Activated T-helper 17 cell treated with anti-CD3 and anti-CD28 coated beads, Interleukin-2, amount 50 U/mL, for 72 hours (primary cell): ENCODE measurements at places on chromosomes 3 and 15. TPM values are rescaled to one million over a fixed set of nuclear protein-coding genes. Genes with fewer than 3 reads are reported as not detected.

LIPH gene
- not detected for total RNA-seq

TMCO5A gene
- not detected for total RNA-seq

GASK1A gene
- total RNA-seq, result not detected

ABHD17C gene
- total RNA-seq, result 6.2 TPM

ZDHHC23 gene
- 4.1 TPM for total RNA-seq

DNA sequence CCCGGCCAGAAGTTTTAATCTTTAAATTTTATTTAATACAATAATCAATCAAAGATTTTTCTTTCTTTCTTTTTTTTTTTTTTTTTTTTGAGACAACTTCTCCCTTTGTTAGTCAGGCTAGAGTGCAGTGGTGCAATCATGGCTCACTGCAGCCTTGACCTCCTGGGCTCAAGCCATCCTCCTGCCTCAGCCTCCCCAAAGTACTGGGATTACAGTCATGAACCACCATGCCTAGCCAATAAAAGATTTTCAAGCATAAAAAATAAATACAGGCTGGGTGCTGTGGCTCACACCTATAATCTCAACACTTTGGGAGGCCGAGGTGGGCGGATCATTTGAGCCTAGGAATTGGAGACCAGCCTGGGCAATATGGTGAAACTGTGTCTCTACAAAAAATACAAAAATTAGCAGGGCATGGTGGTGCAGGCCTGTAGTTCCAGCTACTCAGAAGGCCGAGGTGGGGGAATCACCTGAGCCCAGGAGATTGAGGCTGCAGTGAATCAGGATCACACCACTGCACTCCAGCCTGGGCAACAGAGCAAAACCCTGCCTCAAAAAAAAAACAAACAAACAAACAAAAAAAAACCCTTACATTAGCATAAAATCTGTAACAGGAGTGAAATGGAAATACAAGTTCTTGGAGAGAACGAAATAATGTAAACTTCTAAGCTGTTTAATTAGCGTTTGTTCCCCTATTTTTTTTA, 29.1 kb upstream of the SRP14 start:
- ATAC-seq, result no peak

DNA sequence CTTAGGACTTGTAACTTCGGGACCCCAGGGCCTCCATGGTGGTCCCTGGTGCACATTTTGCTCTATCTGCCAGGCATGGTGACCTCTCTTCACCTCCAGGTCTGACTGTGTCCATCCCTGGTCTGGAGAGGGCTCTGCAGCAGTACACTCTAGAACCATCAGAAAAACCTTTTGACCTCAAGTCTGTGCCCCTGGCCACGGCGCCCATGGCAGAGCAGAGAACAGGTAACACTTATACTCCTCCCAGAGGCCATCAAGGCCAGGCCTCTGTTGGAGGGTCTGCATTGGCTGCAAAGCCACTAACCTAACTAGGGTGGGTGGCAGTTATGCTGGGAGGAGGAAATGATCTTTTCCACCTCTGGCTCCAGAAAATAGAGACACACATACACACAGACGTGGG, 10.3 kb upstream of the HMCES start:
- ATAC-seq, result no peak

CLRN1 gene
- total RNA-seq, result not detected

- peak; percentile 77 for ATAC-seq
Measured at GRCh38 chr3:193593668-193594030, 641 bp downstream of the OPA1 start.

DNA sequence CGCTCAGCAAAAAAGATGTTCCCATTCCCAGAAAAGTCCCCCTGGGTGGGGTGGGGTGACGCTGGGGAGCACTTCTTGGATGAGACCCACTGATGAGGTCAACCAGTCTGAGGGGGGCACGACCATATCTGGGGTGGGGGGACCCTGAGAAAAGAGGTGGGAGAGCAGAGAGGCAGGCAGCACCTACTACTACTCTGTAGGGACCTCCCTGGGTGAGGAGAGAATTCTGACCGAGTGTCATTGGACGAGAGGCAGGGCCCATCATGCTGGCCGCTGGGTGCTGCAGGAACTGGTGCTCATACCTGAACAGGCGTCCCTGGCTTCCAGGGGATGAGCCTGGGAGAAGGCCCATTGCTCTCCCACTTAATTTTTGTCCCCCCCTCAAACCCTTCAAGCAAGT, 158.8 kb downstream of the KLF13 start:
- no peak for ATAC-seq

TGM4 gene
- total RNA-seq, result not detected

- no peak for ATAC-seq
Measured at GRCh38 chr15:67296684-67297083, 42.1 kb downstream of the IQCH start.

GRCh38 chr3:79415356-79415755, 352.4 kb downstream of the ROBO1 start:
- ATAC-seq, result no peak

GRCh38 chr15:26667222-26667988, 105.5 kb downstream of the GABRB3 start:
- ATAC-seq, result no peak

GRCh38 chr3:53068176-53068575, 22.3 kb upstream of the SFMBT1 start:
- ATAC-seq, result no peak

- no peak for ATAC-seq
Measured at GRCh38 chr3:141682007-141682406, 56.1 kb upstream of the RNF7 start.

DNA sequence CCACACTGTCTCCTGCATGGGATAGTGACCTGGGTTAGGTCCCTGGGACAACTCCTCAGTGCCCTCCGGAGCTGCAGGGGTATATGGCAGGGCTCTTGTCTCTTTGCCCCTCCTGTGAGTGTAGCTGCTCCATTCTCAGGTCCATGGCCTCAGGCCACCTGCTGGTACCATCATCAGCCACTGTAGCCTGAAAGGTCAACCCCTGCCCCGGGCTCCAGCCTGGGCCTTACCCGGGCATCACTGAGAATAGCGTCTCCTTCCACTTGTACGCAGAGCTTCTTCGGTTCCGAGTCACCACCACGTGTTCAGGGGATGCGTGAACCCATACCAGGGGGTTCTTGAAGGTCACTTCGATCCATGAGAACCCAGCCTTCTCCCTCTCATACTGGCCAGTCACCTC, 13.8 kb downstream of the ITIH4 start:
- ATAC-seq, result no peak

- no peak for ATAC-seq
Measured at GRCh38 chr15:66737243-66738010, 35.4 kb downstream of the SMAD6 start.

GRCh38 chr15:26201177-26201858, 338.2 kb upstream of the ATP10A start:
- no peak for ATAC-seq

DNA sequence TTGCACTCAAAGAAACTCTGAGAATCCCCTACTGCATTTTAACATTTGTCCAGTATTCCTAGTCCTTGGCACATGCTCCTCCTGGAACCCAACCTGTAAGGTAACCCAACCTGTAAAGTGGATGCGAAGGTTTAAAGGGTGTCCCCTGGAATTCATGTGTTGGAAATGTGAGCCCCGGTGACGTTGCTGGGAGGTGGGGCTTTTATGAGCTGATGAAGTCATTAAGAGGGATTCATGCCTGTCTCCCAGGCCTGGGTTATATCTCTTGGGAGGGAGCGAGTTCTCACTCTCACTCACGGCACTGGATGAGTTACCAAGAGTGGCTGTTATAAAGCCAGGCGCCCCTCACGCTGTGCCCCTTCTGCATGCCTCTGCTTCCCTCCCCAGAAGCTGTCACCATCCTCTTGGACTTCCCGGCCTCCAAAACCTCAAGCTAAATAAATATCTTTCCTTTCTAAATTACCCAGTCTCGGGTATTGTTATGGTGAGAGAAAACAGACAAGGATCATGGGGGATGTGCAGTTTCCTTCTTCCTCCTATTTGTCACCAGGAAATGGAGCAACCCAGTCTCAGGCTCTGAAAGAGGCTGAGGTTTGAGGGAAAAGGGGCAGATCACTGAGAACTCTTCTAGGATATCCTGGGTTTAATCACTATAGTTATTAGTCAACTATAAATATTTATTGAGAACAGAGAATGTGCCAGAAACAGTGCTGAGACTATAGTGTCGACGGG, 7.6 kb downstream of the XXYLT1 start:
- no peak for ATAC-seq

DNA sequence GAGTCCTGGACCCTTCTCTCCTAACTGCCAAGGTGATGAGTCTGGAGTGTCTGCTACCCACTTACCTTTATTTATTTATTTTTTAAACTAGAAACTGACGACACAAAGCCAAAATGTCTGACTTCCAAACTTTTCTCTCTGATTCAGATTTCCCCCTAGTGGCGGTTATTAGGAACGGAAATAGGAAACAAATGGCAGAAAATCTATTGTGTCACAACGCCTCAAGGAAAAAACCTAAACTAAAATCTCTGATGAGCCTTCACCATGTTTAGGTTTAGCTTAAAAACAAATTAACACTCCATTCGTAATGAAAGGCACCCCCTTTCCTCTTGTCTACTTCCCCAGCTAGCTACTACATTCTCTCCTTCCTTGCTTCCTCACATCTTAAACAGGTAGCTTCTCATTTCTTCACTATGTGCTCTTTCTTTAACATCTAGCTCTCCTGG, 94.0 kb upstream of the MEX3B start:
- no peak for ATAC-seq

DNA sequence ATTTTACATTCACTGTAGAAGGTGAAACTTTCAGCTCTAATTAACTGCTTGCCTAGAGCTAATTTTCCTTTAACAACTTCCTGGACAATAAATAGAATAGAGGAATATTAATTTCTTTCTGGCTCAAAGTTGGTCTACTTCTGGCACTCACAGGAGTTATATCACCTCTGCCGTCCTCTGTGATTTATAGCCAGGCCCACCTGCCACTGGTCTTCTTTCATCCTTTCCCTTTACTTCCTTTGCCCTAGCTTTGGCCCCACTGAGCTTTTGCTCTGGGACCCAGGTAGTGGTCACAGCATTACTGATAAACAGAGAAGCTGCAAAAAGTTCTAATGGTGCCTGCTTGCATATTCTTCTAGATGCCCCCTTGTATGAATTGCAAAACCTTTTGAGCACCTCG, 49.3 kb upstream of the ABHD10 start:
- no peak for ATAC-seq

ARPP21 gene
- total RNA-seq, result not detected

DNA sequence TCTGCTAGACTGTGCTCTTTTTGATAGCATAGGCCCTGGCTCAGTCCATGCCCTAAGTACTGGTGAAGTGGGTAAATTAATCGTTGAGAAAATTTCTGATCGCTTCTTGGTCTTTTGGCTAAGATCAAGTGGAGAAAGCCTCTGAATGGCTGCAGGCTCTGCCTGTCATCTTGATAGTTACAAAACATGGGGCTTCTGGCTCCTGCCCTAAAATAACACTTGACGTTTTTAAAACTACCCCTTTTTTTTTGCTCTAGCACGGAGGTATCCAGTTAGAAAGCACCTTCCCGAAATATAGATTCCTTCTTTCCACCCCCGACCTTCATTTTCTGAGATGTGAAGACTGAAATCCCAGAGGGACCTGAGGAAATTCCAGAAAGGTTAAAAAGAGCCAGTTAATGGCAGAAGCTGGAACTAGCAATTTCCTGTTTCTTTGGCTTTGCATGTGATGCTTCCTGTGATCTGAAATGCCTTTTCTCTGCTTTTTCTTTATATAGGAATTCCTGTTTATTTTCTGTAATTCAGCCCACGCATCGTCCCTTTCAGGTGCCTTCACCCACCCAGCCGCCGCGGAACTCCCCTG, 799 bp upstream of the C2CD4B start:
- ATAC-seq, result no peak

DNA sequence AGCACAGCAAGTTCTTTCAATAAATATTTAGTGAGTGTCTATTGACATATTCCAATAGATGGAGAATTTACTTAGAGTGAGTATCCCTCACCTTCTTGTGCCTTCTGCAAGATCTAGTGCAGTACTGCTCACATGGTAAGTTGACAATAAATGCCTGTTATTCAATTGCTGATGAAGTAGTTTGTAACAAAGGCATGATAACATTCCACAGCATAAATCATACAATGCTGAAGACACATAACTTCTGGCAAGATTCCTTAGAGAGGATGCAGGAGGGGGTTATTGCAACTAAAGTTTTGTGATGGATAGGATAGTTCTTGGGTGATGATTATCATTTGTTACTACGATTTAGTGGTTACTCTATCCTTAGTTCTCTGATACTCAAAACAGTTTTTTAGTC, 112.2 kb upstream of the RBMS3 start:
- no peak for ATAC-seq

DNA sequence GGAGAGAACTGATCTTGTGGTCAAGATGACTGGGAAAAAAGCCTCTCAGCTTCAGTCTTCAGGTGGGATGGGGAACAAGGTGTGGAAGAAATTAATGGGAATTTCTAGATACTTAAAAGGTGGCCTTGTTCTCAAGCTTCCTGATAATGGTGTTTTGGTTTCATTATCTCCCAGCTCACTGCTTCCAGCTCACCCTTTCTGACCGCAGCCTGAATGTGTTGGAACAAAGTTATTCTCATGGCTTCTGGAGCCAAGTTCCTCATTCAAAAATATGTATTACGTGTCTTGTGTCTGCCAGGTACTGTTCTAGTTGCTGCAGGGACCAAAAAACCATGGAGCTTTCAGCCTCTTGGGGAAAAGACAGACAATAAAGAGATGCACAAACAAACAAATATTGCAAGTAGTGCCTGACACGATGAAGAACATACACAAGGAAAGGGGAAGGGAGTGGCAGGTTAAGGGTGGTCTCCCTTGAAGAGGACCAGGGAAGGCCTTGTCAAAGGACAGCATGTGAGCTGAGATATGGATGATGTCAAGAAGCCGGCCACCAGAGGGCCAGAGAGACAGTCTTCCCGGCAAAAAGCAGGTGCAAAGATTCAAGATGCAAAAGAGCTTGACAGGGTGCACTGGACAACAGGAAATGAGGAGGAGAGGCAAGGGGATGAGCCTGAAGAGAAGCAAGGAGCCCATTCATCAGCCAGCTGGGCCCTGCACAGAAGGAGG, 35.5 kb downstream of the ARRDC4 start:
- ATAC-seq, result no peak

ZNF660 gene
- total RNA-seq, result 0.08 TPM

GRCh38 chr15:58985443-58985842, 2.0 kb upstream of the RNF111 start:
- ATAC-seq, result no peak

DNA sequence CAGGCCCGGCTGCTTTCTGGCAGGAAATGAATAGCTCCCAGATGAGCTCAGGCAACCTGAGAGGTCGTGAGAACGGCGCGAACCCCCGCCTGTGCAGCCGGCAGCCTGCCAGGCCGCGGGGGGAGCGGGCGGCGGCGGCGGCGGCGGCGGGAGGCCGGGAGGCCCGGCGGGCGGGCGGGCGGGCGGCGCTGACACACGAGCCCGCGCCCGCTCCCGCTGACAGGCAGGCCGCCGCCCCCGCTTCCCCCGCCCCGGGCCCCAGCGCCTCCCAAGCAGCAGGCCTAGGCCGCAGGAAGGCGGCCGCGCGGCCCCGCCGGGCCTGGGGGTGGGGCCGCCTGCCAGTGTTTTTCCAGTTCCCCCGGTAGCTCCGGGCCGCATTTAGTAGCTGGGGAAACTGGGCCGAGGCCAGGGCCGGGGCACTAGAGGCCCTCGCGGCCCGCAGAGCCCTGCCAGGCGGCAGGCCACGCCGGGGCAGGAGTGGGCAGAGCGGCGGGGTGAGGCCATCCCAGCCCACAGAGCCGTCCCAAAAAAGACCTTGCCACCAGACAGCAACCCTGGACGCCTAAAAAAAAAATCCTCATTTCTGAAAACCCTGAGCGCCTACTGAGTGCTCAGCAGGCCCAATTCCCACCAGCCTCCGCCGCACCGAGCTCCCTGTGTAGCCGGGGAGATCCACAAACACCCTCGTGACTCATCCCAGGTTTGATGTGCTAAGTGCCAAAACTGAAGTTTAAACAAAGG, 5.6 kb downstream of the HES1 start:
- peak; percentile 75 for ATAC-seq

GRCh38 chr3:138785951-138786350, 48.8 kb downstream of the PIK3CB start:
- ATAC-seq, result no peak

CYP1A1 gene
- total RNA-seq, result 3.3 TPM
